ENCODE measurements at places on chromosomes 5 and 9.

DNA sequence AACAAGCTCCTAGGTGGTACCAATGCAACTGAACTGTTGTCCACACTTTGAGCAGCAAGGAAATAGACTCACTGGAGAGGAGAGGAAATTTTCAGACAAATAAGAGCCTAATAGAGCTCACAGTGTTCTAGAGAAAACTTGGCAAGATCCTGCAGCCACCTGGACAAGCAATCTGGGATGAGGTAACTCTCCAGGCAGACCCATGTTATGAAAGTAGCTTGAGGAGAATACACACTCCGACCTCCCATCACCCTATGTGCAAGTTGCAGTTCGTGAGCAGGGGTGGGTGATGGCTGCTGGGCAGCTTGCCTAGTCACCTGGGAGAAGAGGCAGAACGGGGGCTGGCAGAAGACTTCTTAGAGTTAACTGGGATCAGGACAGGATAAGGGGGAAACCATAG lies 102.2 kb downstream of the KLF4 start:
- no peak for DNase-seq

DNA sequence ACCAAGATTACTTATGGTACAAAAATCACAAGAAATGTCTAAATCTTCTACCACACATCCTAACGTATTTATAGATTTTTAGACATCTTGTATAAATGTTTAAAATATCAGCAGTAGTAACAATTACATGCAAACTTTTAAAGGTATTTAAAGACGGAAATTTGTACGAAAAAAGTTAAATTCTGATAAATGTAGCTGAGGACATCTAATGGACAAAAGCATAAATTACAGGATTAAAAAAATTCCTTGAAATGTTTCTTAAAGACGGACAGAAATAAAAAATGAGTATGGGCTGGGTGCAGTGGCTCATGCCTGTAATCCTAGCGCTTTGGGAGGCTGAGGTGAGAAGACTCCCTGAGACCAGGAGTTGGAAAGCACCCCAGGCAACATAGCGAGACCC lies 15.8 kb downstream of the ERCC8 start:
- no peak for DNase-seq

DNA sequence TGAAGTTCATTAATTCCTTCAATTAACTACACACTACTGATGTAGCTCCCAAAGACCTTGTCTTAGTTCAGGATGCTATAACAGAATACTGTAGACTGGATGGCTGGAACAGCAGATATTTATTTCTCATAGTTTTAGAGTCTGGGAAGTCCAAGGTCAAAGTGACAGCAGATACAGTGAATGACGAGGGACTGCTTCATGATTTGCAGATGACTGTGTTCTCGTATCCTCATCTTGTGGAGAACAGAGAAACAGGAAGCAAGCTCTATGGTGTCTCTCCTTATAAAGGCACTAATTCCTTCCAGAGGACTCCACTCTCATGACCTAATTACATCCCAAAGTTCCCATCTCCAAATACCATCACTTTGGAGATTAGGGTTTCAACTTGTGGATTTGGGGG lies 65.6 kb upstream of the MAP1B start:
- no peak for DNase-seq

DNA sequence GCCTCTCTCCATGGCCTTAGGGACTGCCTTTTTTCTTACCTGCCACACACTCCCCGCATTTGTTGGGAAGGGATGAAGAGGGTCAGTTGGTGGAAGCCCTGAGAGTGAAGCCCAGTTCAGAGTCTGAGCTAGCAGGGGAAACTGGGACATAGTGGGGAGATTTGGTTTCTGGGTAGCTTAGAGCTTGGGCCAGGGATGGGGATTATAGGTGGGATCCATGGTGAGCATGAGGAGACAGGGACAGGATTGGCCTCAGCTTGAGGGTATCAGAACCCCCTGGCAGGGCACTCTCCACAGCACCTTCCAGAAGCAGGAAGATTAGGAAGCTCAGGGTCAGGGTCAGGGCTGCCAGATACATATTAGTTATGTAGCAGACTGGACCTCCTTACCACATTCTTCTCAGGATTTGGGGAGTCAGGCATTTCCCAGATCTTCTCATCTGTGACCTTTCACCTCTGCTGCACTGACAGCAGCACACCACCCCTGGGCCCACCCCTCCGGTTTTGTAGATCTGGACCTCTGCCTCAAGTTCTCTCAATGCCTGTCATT lies 17.9 kb downstream of the OR13J1 start:
- no peak for DNase-seq

DNA sequence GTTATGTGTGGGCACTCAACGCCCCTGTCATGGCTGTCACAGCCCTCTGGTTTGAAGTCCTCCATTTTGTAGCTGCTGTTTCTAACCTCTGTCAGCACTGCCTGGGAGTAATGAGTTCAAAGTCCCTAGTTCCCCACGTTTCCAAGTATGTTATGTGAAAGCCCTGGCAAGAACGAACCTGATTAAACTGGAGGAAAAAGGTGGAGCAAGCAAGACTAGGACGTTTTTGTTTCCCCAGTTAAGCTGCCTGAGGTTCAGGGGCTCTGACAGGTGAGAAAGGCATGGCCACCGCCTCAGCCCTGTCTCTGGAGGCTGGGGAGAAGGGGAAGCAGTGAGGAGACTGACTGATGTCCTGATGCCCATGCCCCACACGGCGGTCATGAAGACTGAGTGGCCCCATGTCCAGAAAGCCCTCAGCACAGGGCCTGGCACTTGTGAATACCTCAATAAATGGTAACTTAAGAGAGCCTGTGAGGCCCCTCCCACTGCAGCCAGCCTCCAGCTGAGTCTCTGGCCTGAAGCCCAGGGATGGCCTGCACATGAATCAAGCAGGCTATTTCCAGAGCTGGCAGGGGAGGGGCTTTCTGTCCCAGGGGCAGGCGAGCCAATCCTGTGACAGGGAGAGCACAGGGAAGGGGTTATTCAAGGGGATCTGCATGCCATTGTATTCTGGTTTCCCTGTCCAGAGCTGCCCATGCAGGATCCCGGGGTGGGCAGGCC lies 61.8 kb downstream of the PFDN1 start:
- DNase-seq = no peak

- no peak for DNase-seq
Measured at GRCh38 chr5:140262221-140262620, 40.7 kb downstream of the PFDN1 start.

DNA sequence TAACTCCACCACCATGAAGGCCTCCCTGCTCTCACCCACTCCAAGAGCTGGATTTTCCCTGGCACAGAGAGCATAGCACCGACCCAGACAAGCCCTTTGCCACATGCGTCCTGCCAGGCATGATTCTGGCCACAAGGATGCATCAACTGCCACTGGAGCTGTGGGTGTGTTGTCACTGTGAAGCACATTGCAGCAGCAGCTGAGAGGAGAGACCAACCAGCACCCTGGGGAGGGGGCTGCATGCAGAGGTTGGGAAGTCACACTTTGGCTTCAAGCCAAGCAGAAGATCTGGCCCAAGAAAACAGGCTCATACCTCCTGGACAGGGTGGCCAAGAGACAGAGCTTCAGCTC lies 22.6 kb upstream of the PTGES start:
- no peak for DNase-seq

GRCh38 chr5:135072387-135073281 lies 38.6 kb upstream of the PITX1 start:
- DNase-seq = no peak

- DNase-seq = no peak
Measured at GRCh38 chr9:111945216-111945615, 48.6 kb downstream of the UGCG start.

- no peak for DNase-seq
Measured at GRCh38 chr9:4111233-4112008, 188.4 kb downstream of the GLIS3 start.

GRCh38 chr9:21927752-21928151 lies 66.4 kb downstream of the CDKN2A start:
- DNase-seq = no peak

Data from activated gamma-delta T cell (primary cell).